ENCODE measurements at places on chromosomes 1 and 21.

DNA sequence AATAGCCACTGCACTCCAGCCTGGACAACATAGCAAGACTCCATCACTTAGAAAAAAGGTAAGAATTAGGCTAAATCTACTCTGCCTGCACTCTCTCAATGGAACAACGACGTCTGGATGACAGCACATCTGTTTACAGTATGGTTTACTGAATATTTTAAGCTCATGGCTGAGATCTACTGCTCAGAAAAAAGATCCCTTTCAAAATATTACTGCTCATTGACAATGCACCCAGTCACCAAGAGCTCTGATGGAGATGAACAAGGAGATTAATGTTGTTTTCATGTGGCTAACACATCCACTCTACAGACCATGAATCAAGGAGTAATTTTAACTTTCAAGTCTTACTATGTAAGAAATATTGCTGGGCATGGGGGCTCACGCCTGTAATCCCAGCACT, 58.0 kb downstream of the SLC27A3 start:
- DNase-seq: no peak

DNA sequence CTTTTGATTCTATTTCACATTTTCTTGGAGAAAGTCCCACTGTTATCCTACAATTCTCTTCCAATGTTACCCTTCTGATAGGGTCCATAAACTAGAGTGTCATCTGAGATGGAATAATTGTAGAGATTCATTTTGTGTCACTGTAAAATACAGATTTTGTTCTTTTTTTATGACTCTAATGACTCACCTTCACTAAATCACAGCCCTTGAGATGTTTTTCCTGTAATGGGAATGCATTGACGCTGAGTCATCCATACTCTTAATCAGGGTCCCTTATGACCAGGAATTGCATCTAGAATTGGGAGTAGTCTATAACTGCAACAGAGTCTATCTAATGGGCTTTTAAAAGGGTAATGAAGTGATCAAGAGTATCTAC, 315.5 kb downstream of the TGFB2 start:
- no peak for DNase-seq

DNA sequence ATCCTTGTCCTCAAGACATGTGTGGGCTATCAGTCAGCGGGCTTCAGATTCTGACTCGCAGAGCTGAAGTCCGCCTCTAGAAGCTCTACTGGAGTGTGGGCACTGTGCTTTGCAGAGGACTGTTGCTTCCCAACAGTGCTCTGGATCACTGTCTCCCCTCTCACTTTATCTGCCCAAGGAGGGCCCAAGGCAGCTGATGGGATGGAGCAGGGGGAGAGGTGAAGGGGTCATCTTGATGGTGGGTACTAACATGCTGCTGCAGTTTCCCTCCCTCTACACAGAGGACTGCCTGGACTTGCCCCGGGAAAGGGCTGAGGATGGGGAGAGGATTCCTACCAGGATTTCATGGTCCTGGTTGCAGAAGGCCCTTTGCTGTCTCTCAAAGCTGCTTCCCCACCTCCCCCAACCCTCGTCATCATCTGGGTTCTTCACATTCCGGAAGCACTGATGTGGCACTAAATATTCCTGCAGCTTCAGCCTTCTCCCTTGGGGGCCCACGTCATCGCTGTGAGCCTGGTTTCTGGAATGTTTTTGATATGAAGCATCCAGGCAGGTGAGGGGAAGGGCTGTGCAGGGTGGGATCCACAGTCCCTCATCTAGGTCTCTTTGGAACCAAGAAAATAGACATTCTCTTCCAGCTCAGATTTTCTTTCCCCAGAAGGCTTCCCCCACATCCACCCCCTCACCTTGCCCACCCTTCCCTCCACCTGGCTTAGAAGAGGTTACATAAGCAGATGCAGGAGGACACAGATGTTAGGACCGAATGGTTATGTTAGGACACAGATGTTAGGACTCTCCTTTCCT, 23.2 kb downstream of the NUAK2 start:
- DNase-seq: peak; percentile 65

DNA sequence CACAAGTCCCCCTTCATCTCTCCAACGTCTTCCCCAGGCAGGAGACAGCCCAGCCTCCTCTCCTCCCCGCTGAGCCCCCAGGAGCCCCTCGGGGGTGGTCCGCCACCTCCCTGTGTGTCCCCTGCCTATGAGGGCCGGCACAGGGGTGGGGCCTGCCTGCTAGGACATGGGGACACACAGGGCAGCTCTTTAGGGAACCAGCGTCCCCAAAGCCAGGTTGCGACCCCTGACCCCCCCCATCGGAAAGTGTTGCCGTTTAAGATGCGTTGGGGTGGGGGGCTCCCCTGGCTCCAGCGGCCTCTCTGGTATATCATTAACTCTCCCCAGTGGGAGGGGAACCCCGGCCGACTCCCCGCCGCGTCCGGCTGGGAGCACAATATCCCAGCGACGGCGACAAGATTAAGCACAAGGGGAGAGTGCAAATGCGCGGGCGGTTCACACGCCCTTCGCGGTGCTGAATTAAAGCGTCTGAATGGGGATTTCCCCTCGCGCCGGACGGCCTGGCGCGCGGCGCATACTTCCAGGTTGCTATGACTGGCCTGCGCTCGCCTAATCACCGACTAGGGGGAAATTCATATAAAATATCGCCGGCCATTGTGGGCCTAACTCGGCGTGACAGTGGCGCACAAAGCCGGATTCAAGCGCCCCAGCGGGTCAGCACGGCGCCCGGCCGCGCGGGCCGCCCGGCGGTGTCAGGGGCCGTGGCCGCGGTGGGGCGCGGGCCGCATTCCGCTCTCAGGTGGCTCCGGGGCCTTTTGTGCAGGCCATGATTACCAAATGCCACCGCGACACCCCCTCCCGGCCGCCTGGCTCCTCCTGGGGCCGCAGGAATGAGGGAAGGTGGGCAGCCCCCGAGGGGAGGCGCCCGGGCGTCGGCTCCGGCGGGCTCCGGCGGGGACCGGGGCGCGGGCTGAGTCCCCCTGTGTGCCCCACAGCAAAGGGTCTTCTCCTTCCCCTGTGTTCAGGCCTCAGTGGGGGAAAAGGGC, 30.9 kb downstream of the WNT3A start:
- DNase-seq: peak; percentile 6

DNA sequence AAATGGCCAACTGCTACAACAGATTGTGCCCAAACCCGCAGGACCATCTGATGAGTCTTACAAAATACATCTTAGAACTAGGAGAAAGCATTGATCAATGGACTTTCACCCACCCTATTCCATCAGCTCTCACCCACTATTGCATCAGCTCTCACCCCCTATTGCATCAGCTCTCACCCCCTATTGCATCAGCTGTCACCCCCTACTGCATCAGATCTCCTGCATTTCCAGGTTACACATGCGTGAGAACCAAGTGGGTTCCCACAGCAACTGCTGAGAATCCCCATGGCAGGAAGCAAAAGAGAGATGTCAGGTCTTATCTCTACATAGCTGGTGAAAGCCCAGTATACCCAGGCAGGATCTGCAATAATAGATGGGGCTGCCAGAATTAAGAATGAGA, 533.5 kb downstream of the LTN1 start:
- DNase-seq: no peak

DNA sequence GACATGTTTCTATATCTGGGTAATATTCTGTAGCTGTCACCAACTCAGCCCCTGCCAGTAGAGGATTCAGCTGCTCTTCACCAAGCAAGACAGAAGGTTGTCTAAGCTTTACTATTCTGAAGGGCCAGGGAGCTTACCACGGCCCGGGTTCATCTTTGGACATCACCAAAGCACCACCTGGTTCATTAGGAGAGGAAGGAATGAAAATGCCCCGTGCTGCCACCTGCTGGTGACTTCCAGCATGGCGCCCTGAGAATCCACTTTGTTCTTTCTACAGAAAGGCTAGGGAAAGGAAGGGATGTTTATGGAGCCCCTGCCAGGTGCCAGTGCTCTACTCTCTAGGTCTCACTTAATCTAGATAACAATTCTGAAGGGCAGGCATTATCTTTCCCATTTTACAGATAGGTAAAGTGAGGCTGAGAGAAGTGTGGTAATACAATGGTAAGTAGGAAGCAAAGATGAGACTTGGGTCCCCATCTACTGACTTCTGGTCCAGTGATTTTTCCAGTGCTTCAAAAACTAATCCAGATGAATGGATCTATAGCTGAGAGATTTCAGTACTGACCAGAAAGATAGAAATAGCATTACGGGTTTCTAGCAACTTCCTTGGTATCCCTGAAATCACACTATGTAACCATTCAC, 79.5 kb downstream of the BEND5 start:
- DNase-seq: peak; percentile 13
